ENCODE measurements at places on chromosomes 3 and 15. TPM values are rescaled to one million over a fixed set of nuclear protein-coding genes. Genes with fewer than 3 reads are reported as not detected.

GRCh38 chr15:60635507-60636352, 156.8 kb upstream of the ICE2 start:
- H3K4me3 ChIP-seq = no peak overlapping the region
- DNase-seq = no peak
- H3K27ac ChIP-seq = no peak overlapping the region

DNA sequence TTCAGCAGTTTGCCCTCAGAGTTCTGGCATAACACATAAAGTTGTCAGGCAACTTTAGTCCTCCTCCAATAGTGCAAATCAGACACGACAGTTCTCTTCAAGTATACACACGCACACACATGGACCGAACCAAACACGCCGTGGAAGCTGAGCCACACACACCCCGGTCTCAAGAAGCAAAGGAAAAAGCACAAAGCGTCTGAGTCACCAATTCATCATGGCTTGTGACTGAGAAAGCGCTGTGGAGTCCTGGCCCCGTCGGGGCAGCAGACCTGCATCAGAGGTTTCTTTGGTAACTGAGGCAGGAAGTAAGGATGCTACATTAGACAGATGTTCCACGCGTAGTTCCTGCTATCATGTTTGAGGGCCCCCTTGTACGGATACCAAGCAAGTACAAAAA, 85.7 kb downstream of the VGLL4 start:
- H3K36me3 ChIP-seq = peaks cover 61% of the 10 kb centered on the region
- no peak overlapping the region for H3K4me3 ChIP-seq
- peak overlapping the region; percentile 5 for H3K27ac ChIP-seq
- peaks cover 34% of the 10 kb centered on the region for H3K4me1 ChIP-seq
- peak; percentile 90 for DNase-seq

- H3K4me3 ChIP-seq = no peak overlapping the region
- peak overlapping the region; percentile 73 for H3K27ac ChIP-seq
- DNase-seq = peak; percentile 35
- no peaks in the 10 kb centered on the region for H3K27me3 ChIP-seq
- H3K36me3 ChIP-seq = no peaks in the 10 kb centered on the region
- H3K4me1 ChIP-seq = peaks cover 3% of the 10 kb centered on the region
Measured at GRCh38 chr15:41160639-41161315, 44.7 kb upstream of the INO80 start.

DNA sequence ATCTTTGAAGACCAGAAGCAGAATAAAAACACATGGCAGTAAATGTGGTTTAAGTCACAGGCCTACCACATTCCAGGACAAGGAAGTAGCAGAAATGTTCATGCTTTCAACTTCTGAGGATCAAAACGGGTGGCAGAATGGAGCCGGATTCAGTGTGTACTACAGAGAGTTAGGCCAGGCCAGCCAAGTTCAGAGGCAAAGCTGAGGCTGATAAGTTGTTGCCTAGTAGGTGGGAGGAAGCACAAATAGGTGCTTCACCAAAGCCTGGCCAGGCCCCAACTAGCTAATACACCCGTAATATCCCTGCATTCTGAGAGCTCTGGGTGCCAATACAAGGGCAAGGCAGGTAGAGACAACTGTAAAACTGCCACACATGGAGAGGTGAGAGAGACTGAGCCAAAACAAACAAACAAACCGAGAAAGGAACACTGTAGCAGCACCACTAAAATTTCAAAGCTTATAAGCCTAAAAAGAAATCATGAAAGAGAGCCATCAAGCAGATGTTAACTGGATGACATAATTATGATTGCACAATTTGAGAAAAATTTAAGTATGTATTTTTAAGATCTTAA, 156.4 kb upstream of the CBLB start:
- no peaks in the 10 kb centered on the region for H3K27me3 ChIP-seq
- no peaks in the 10 kb centered on the region for H3K36me3 ChIP-seq
- H3K4me1 ChIP-seq = peaks cover 4% of the 10 kb centered on the region
- no peak overlapping the region for H3K4me3 ChIP-seq

DNA sequence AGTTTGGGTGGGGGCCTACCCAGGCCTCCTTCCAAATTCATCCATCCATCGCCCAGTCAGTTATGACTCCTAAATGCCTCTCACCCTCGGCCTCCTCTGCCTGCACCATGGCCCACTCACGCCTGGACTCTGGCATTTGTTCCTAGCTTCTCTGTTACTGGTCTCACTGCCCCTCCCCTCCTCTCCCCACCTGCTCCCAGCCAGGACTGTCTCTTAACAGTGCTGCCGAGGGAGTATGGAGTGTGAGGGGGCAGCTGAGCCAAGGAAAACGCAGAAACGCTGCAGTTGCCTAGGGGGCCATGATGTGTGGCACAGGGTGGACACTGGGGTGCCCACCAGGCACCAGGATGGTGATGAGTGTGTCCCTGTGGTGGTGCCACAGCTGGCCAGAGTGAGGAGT, 3.1 kb downstream of the RCCD1 start:
- H3K4me3 ChIP-seq = no peak overlapping the region
- no peaks in the 10 kb centered on the region for H3K27me3 ChIP-seq
- no peak overlapping the region for H3K27ac ChIP-seq
- peaks cover 6% of the 10 kb centered on the region for H3K4me1 ChIP-seq

- no peak overlapping the region for H3K4me3 ChIP-seq
- no peaks in the 10 kb centered on the region for H3K27me3 ChIP-seq
- DNase-seq = no peak
Measured at GRCh38 chr15:94587113-94587512, 355.8 kb downstream of the MCTP2 start.

DNA sequence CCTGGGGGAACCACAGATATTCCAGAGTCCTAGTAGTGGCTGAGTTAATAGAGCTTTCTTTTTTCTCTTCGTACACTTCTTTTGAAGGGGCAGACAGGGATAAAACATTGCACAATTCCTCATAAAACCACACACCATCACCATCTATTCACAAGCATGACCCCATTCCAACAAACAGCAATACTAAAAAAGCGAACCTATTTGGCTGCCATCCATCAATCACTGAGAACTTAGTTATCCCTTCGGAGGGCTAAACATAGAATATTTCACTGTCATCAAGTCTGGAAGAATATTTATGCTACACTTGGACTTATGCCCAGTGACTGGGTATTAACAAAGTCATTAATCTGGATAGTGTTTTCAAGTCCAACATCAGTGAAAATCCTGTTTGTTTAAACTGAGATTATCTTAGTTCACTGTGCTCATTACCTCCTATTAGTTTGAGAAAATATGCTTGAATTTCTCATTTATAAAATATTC, 80.3 kb upstream of the PRTG start:
- no peaks in the 10 kb centered on the region for H3K27me3 ChIP-seq
- H3K4me3 ChIP-seq = no peak overlapping the region
- peaks cover 6% of the 10 kb centered on the region for H3K4me1 ChIP-seq
- H3K36me3 ChIP-seq = peaks cover 3% of the 10 kb centered on the region

GRCh38 chr3:196202516-196202970, 8.7 kb downstream of the ZDHHC19 start:
- peaks cover 3% of the 10 kb centered on the region for H3K4me1 ChIP-seq
- peaks cover 12% of the 10 kb centered on the region for H3K27me3 ChIP-seq

GRCh38 chr3:94185753-94186152, 122.9 kb downstream of the NSUN3 start:
- no peak overlapping the region for H3K4me3 ChIP-seq
- DNase-seq = no peak
- H3K4me1 ChIP-seq = no peaks in the 10 kb centered on the region

- peak; percentile 95 for DNase-seq
- H3K4me3 ChIP-seq = no peak overlapping the region
- peak overlapping the region; percentile 88 for H3K27ac ChIP-seq
- H3K36me3 ChIP-seq = no peaks in the 10 kb centered on the region
- no peaks in the 10 kb centered on the region for H3K27me3 ChIP-seq
Measured at GRCh38 chr3:152121270-152121636, 147.5 kb upstream of the MBNL1 start.

GRCh38 chr15:40737048-40737447, 18.0 kb downstream of the RMDN3 start:
- H3K27me3 ChIP-seq = no peaks in the 10 kb centered on the region
- peaks cover 23% of the 10 kb centered on the region for H3K36me3 ChIP-seq
- H3K4me1 ChIP-seq = peaks cover 1% of the 10 kb centered on the region
- DNase-seq = peak; percentile 13
- H3K27ac ChIP-seq = no peak overlapping the region
- H3K4me3 ChIP-seq = no peak overlapping the region

DNA sequence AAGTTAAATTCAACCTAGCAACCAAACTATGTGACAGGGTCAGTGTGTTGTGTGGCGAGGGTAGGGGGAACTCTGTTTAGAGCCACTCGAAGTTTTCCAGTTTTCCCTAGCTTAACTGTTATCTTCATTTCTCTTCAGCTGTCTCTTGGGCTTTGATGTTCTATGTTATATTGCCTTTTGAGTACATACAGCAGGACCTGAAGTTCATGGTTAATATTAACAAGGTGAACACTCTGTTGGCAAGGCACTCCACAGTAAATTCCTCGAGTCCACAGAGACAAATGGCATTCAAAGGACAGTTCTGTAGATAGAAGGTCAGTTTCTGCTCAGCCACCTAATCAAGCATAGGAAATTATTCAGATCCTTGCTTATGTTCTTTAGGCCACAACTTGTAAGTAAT, 147.9 kb upstream of the DPH6 start:
- no peak overlapping the region for H3K4me3 ChIP-seq
- H3K27me3 ChIP-seq = no peaks in the 10 kb centered on the region
- no peak for DNase-seq
- H3K27ac ChIP-seq = no peak overlapping the region
- H3K36me3 ChIP-seq = no peaks in the 10 kb centered on the region

DNA sequence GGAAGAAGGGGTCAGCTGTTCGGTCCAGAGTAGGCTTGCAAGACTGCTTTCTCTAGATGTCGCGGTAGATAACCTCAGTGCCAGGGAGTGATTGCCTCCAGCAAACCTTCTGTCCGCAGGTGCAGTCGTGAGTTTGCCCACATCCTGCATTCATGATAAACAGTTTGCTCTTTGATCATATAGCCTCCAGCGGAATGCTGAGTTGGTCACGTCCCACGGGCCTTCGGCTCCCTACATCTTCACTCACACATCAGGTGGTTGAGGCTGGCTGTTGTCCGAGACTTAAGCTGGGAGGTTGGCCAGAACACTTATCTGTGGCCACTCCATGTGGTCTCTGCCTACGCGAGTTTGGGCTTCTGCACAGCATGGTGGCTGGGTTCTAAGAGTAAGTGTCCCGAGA, 62.1 kb upstream of the NR2C2 start:
- no peak overlapping the region for H3K27ac ChIP-seq
- no peak overlapping the region for H3K4me3 ChIP-seq
- H3K4me1 ChIP-seq = no peaks in the 10 kb centered on the region
- DNase-seq = no peak
- no peaks in the 10 kb centered on the region for H3K36me3 ChIP-seq

DNA sequence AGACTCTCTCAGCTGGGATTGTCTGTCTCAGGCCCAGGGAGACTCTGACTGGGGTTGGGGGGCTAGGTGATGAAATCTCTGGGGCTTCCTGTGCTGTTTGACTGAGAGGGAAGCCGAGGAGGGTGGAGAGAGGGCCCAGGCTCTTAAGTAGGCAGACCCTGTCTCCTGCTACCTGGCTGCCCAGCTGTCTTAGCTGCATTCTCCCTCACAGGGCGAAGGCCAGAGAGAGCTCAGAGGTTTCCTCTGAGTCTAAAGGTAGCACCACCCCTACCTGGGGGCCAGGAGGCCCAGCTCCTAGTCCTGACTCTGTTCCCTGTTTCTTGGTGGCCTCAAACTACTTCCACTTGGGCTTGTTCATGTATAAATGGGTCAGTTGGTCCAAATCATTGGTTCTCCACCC, 24.4 kb downstream of the SMAD6 start:
- no peak overlapping the region for H3K4me3 ChIP-seq
- H3K27ac ChIP-seq = no peak overlapping the region
- H3K4me1 ChIP-seq = peaks cover 27% of the 10 kb centered on the region
- peaks cover 22% of the 10 kb centered on the region for H3K36me3 ChIP-seq
- H3K27me3 ChIP-seq = no peaks in the 10 kb centered on the region

DNA sequence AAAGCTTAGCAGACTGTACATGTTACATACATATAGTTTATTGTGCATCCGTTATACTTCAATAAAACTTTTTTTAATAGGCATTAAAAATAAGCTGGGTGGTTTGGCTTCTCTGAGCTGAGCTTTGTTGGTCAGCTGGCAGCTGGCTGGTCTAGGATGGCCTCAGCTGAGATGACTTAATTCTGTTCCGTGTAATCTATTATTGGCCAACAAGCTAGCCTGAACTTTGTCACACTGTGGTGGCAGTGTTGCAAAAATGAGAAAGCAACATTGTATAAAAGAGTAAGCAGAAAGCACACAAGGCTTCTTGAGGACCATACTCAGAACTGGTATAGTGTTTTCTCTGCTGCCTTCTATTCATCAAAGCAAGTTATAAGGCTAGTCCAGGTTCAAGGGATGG, 45.2 kb downstream of the CGGBP1 start:
- no peaks in the 10 kb centered on the region for H3K4me1 ChIP-seq
- no peak for DNase-seq
- H3K27me3 ChIP-seq = no peaks in the 10 kb centered on the region
- H3K4me3 ChIP-seq = no peak overlapping the region

DNA sequence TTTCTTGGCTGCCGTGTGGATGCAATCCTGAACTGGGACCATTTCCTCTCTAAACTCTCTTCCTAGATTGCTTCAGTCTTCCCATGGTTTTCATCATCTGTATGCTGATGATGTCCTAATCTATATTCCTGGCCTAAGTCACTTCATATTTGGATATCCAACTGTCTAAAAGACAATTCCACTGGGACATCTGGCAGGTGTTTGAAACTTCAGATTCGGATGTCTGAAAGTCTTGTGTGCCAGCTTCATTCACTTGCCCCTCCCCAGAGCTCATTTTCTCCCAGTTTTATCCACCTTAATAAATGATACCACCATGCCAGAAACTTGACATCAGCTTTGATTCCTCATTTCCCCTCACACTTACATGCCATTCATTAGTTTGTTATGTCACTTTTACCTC, 134.9 kb upstream of the PTX3 start:
- no peak overlapping the region for H3K27ac ChIP-seq
- no peaks in the 10 kb centered on the region for H3K36me3 ChIP-seq
- H3K4me1 ChIP-seq = peaks cover 1% of the 10 kb centered on the region
- no peak overlapping the region for H3K4me3 ChIP-seq
- no peaks in the 10 kb centered on the region for H3K27me3 ChIP-seq

DNA sequence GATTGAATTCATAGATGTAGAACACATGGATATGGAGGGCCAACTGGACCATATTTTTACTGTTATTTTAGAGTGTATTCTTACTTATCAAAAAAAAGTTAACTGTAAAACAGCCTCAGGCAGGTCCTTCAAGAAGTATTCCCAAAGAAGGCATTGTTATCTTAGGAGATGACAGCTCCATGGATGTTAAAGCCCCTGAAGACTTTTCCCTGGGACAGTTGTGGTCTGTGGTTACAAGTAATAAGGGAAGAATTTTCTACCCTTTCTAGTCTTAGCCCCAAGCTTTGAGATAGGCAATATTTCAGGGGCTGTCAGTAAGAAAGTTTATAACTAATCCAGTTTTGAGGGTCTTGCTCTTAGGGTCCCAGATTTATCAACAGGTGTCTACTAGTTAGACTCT, 62.5 kb downstream of the LRRC49 start:
- no peak overlapping the region for H3K4me3 ChIP-seq
- H3K27me3 ChIP-seq = no peaks in the 10 kb centered on the region
- no peak overlapping the region for H3K27ac ChIP-seq
- peaks cover 8% of the 10 kb centered on the region for H3K4me1 ChIP-seq
- peak; percentile 49 for DNase-seq
- no peaks in the 10 kb centered on the region for H3K36me3 ChIP-seq

FAM131A gene
- 9.7 TPM for total RNA-seq

LRRC15 gene
- total RNA-seq = 2.5 TPM

HEMK1 gene
- total RNA-seq = 12.5 TPM

SLC2A2 gene
- not detected for total RNA-seq

C2CD4A gene
- not detected for total RNA-seq

Data from IMR-90 (cell line).